Placental epithelial cell (primary cell): ENCODE measurements at places on chromosomes 6 and 20. TPM values are rescaled to one million over a fixed set of nuclear protein-coding genes. Genes with fewer than 3 reads are reported as not detected.

LRRC73 gene
- 0.54 and 2.0 TPM in 2 replicates for total RNA-seq

BTNL2 gene
- total RNA-seq, result not detected in 2 replicates

EFCAB8 gene
- total RNA-seq, result not detected in 2 replicates

TRIM15 gene
- total RNA-seq, result not detected in 2 replicates

FOXP4 gene
- 3.5 and 4.6 TPM in 2 replicates for total RNA-seq

C20orf144 gene
- 0.33 and 0.39 TPM in 2 replicates for total RNA-seq

PMEPA1 gene
- total RNA-seq, result 10.2 and 60.1 TPM in 2 replicates

PPP1R16B gene
- total RNA-seq, result under 0.01 TPM in 2 replicates

TSHZ2 gene
- total RNA-seq, result not detected in 2 replicates

OR2B6 gene
- total RNA-seq, result not detected in 2 replicates

PNPLA1 gene
- not detected in 2 replicates for total RNA-seq

SPTLC3 gene
- total RNA-seq, result 18.5 and 30.6 TPM in 2 replicates

L3MBTL1 gene
- 14.9 and 25.1 TPM in 2 replicates for total RNA-seq

OPN5 gene
- total RNA-seq, result not detected in 2 replicates

PPP1R3G gene
- total RNA-seq, result 7.9 and 11.4 TPM in 2 replicates

SYNDIG1 gene
- total RNA-seq, result not detected in 2 replicates

MCCD1 gene
- not detected in 2 replicates for total RNA-seq

LGSN gene
- not detected in 2 replicates for total RNA-seq

RFX6 gene
- not detected in 2 replicates for total RNA-seq

FAM50B gene
- total RNA-seq, result 7.1 and 8.8 TPM in 2 replicates

HLA-DQB2 gene
- total RNA-seq, result not detected in 2 replicates

PRDM1 gene
- 0.79 and 0.98 TPM in 2 replicates for total RNA-seq

SLC24A3 gene
- total RNA-seq, result 0.11 and 0.39 TPM in 2 replicates

DLL1 gene
- under 0.01 TPM in 1 of 2 replicates, not detected in the other for total RNA-seq

GRM1 gene
- under 0.01 TPM in 2 replicates for total RNA-seq

TRAPPC3L gene
- total RNA-seq, result not detected in 2 replicates

RIMS1 gene
- total RNA-seq, result not detected in 2 replicates

PIGU gene
- total RNA-seq, result 6.7 and 16.5 TPM in 2 replicates

DACT2 gene
- 0.65 and 0.79 TPM in 2 replicates for total RNA-seq

KCNB1 gene
- total RNA-seq, result not detected in 2 replicates

ZNF512B gene
- 15.3 and 15.6 TPM in 2 replicates for total RNA-seq

SRSF12 gene
- 0.43 and 1.2 TPM in 2 replicates for total RNA-seq

OR12D3 gene
- total RNA-seq, result not detected in 2 replicates

FILIP1 gene
- under 0.01 TPM in 2 replicates for total RNA-seq

HLA-DOB gene
- 1.2 and 3.0 TPM in 2 replicates for total RNA-seq

LY6G6D gene
- total RNA-seq, result not detected in 2 replicates

HLA-DPB1 gene
- 46.8 and 57.7 TPM in 2 replicates for total RNA-seq

HLA-DQB1 gene
- total RNA-seq, result 0.22 TPM in 1 of 2 replicates, not detected in the other

PGC gene
- not detected in 2 replicates for total RNA-seq

PTPRT gene
- 0.22 and 0.39 TPM in 2 replicates for total RNA-seq

XKR7 gene
- under 0.01 TPM in 1 of 2 replicates, not detected in the other for total RNA-seq

HLA-DRB1 gene
- total RNA-seq, result 0.22 and 1.2 TPM in 2 replicates

ADAM33 gene
- 3.1 TPM in 2 replicates for total RNA-seq

MYMX gene
- not detected in 2 replicates for total RNA-seq

WFDC5 gene
- total RNA-seq, result not detected in 2 replicates

DEFB125 gene
- total RNA-seq, result not detected in 2 replicates
